ENCODE measurements at places on chromosomes 11 and 22. TPM values are rescaled to one million over a fixed set of nuclear protein-coding genes. Genes with fewer than 3 reads are reported as not detected.

GSTT2B gene
- polyA plus RNA-seq = 17.0 TPM

FXYD6 gene
- polyA plus RNA-seq = 124 TPM

MRGPRX3 gene
- not detected for polyA plus RNA-seq

DNA sequence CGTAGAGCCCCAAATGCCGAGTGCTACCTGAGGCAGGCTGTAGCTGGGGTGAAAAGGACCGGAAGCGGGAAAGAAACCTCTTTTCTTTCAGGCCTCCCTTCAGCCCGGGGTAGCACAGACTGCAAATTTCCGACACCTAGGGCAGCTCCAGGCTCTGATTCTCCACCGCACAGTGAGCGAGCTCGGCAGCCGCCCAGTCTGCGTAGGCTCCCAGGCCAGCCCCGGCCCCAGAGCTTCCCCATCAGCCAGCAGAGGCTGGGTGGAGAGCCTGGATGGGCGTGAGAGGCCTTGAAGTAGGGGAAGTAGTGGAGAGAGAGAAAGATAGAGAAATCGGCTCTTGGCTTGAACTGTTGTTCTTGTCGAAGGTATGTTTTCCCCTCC, 9.3 kb upstream of the PAX6 start:
- DNase-seq = no peak

GRCh38 chr11:25734591-25735211, 597.2 kb upstream of the ANO3 start:
- no peak for DNase-seq

DNA sequence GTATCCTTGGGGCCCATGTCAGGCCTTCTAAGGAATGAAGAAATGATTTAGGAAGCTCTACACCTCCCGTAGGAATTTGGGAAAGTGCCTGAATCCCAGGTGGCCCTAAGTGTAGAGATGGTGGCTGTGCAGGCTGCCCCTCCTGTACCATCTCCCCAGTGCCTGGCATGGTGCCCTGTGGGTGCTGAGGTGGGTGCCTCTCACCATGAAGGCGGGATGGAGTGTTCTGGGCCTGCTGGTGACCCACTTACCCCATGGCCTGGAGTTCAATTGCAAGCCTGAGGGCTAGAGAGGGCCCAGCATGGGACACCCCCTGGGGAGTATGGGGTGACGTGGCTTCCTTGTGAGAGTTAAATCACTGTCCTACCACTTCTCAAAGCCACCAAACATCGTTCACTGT, 19.8 kb downstream of the SAMM50 start:
- DNase-seq = no peak
